CD8-positive, alpha-beta T cell (primary cell): ENCODE measurements at places on chromosomes 7 and 10.

DNA sequence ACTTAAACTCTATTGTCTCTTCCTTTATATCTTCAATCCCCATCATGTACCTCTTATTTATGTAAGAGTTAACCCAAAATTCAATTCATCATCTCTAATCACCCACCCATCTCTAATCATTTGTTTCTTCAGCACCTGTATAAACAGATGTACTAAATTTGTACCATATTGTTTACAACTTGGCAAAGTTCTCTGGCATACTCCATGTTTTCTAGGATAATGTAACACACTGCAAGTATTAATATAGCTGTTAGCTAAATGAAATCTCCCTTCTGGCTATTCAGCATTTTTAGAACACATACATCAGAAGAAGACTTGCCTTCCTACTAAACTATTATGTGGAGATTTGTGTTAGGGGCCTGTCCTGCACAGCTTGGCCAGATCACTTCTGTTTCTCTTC, 33.1 kb downstream of the MALSU1 start:
- no peak for DNase-seq

- no peak for DNase-seq
Observed at GRCh38 chr7:140000666-140001268, 62.0 kb downstream of the PARP12 start.

DNA sequence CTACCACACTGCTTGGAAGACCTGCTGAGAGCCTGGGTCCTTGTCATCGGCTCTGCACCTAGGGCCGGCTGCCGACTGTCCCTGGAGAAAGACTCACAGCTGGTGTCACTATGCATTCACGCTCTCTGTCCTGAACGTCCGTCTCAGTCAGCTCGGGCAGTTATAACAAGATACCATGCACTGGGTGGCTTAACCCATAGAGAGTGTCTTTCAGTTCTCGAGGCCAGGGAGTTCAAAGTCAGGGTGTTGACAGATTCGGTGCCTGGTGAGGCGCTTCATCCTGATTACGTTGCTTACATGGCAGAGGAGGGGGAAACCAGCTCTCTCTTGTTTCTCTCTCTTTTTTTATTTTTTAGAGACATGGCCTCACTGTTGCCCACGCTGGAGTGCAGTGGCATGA, 91.1 kb downstream of the SPDYE5 start:
- DNase-seq: no peak

GRCh38 chr7:152588350-152588749, 87.6 kb downstream of the XRCC2 start:
- DNase-seq: no peak

GRCh38 chr10:132737390-132738048, 48.4 kb downstream of the NKX6-2 start:
- no peak for DNase-seq

GRCh38 chr10:5666008-5666840, at the start of gene ASB13:
Gene ASB13, minus strand, starts transcription at chr10:5666595. Its CDS starts 44 bp downstream, at chr10:5666551.
- peak; percentile 53 for DNase-seq

DNA sequence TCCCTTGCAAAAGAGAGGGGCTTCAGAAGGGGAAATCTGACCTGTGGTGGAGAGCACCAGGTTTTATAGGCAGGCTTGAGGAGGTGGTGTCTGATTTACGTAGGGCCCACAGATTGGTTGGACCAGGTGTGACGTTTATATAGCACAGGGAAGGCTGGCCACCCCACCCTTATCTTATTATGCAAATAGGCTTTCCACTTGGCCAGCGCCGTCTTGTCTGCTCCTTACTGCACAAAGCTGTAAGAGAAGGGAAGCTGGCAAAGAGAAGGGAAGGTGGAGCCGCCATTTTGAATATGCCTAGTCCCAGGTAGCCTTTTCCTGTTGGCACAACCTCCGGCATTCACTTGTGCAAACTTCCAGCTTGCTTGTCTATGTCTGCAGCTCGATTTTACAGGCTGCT, 221.4 kb downstream of the GATA3 start:
- DNase-seq: no peak

DNA sequence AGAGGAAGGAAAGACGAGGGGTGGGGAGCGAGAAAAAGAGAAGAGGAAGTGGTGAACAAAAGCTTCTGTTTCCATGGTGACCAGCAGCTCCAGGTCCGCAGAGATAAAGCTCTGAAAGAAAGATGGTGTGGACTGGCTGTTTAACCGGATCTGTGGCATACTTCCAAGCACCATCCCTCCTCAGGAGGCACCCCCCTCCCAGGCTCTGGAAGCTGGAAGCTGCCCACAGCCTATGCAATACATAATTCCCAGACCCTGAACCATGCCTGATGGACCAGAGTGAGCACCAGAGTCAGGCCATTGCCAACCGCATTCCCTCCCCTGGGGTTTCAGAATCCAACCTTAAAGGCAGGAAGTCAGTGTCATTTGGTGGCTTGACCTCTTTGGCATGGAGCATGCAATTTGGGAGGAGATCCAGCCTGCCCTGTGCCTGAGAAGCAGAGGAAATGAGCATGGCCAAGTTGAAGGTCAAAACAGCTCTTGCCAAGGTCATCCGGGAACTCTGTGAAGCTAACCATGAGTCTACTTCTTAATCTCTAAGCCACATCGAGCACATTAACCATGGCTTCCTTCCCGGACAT, 22.2 kb upstream of the CPXM2 start:
- no peak for DNase-seq

GRCh38 chr10:79406683-79407422, 38.6 kb downstream of the ZCCHC24 start:
- DNase-seq: no peak

DNA sequence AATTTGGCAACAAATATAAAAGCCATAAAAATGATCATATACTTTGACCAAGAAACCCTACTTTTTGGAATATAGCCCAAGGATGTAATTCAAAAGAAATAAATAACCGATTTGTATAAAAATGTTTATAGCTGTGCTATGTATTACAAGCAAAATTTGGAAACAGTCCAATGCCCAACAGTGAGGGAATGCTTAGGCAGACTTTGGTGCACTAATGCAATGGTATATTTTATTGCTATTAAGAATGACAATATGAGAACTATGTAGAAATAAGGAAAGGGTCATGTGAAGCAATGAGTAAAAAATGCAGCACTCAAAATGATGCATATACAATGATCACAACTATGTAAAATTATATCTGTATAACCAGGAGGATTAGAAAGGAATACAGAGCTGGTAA, 273.8 kb upstream of the HPS1 start:
- DNase-seq: no peak

DNA sequence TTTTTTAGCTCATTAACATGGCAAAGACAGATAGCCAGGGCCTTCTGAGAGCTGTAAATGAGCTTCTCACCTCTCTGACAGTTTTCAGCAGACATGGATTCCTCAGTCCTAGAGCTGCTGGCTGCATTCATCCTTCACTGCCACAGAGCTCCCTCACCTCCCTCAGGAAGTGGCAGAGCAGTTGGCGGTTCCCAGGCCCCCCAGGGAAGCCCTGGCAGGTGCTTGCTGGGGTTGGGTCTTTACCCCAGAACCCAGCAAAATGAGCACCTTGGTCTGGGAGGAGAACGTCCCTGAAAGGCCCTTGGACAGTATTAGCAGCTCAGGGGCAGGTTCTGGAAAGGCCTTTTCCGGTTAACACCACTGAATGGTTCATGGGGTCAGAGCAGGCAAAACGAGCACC, 288.0 kb downstream of the PTPRN2 start:
- no peak for DNase-seq

DNA sequence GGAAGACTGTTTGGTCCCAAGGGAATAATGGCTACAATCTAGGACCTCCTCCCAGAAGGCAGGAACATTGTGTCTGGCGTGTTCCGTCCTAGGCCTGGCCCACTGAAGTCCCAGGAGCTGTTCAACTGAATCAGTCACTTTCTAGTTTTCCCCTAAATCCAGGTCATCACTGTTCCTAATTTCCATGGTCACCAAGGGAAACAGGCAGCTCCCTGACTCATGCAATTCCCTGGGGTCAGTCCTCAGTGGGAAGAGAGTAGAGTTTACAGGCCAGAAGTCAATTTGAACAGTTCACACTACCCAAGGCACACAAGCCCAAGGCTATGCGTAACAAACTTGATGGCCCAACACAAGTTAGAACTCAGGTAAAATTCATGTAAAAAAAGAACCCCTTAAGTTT, 44.0 kb downstream of the CREB3L2 start:
- no peak for DNase-seq

DNA sequence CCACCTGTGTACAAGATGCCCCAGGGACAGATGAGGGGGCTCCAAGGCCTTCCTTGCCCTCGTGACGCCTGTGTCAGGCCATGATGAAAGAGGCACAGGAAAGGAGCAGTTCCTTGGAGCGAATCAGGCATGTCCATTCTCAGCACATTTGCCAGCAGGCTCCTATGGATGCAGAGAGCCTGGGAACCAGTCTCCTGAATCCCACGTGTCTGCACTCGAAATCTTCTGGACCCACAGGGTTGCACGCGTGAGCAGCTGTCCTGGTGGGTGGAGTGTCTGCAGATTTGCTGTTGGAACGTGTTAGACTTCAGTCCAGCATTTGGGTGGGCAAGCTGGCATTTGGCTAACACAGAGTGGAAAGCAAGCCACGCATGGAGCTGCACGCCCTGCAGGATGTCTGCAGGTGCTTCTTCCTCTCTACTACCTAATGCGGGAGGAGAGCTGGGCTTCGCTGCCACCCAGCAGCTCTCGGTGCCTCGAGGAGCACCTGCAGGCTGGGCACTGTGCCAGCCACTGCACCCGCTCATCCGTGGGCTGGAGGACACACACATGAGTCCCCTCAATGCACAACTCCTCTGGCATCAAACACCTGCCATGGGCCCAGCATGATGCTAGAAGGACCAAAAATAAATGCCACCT, 140.7 kb downstream of the PAXIP1 start:
- no peak for DNase-seq

DNA sequence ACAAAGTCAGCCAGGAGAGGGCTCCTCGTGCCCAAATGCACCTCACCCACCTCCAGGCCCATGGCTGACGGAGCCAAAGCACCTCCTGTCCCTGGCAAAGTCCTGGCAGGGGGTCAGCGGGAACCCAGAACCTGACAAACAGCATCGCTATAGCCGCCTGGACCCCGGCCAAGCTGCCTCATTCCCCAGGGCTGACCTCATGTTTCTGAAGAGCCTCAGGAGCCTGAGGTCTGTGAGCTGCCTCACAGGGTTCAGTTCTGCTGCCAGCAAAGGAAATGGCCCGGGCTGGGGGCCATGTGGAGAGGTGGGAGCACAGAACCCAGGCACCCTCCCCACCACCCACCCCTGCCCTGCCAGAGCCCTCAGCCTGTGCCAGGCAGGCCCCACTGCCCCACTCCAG, 4.2 kb upstream of the NANOS1 start:
- DNase-seq: no peak

DNA sequence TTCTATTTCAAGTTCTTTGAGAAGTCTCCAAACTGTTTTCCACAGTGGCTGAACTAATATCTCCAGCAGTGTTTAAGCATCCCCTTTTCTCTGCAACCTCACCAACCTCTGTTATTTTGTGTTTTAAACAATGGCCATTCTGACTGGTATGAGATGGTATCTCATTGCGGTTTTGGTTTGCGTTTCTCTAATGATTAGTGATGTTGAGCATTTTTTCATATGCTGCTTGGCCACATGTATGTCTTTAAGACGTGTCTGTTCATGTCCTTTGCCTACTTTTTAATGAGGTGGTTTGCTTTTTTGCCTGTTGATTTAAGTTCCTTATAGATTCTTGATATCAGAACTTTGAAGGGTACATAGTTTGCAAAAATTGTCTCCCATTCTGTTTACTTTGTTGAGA, 156.6 kb upstream of the IMMP2L start:
- no peak for DNase-seq

DNA sequence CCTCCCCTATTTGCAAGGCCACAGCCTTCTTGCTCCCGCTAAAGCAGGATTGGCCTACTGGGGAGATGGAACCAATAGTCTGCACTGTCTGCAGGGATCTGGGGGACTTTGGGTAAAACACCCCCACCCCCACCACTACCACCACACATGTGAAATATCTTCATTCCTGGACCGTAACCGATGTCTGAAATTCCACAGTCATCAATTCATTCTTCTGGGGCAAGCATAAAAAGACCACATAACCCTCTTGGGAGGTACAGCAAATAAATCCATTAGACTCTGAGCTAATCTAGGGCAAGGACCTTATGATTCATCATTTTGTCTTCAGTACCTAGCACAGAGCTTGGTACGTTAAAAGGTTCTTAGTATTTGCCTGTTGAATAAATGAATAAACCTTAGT, 307.8 kb downstream of the GPAM start:
- DNase-seq: no peak

DNA sequence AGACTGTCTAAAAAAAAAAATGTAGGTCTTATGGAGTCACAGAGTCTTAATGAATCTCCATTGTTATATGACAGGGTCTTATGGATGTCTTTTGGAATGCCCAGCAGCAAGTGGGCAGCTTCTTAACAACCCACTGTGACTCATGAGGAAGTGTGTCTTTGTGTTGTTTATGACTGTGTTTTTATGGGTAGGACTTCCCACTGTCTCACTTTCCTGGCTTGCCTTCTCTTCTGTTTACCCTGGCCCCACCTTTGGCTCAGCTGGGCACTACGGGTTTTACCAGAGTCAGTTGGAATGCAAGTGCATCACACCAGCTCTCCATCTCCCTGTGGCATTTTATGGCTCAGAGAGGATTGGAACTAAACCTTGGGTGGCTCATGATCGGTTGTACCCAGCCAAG, 580.5 kb downstream of the AUTS2 start:
- DNase-seq: peak; percentile 3

DNA sequence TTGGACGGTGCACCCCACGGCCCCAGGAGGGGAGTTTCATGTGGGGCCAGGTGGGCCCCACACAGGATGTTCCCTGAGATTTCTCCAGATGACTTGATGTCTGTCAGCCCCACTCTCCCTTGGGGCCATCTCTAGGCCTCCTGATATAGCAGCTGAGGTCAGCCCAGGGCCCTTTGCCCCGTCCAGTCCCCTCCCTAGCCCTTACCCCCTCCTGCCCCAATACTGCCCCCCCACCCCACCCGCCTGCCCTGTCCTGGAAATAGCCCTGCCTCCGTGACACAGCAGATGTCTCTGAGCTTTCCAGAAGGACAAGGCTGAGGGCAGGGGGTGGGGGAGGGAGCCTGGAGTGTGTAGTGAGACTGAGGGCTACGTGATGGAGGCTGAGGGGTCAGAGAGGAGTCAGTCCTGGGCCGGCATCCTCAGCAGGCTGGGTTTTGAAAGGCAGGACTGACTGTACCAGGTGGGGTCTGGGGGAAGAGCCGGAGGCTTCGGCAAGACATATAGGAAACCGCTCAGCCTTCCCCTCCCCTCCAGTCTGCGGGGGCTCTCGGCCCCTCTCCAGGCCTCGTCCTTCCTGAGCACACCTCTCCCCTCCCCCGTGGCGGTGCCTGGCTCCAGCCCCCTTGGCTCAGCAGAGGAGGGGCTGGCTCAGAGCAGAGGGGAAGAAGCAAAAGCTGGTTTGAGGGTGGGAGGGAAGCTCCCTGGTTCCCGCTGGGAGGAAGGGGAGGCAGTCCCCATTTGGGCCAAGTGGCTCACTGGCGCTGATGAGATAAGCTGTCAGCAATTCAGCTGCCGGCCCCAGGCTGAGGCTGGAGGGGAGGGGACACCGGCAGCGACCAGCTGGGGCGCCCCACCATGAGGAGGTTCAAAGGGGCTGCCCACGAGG, 2.0 kb downstream of the FLNC start:
- DNase-seq: no peak

GRCh38 chr7:74365322-74366022, 76.3 kb downstream of the CLIP2 start:
- DNase-seq: no peak
